ENCODE measurements at places on chromosomes 13 and 19.

DNA sequence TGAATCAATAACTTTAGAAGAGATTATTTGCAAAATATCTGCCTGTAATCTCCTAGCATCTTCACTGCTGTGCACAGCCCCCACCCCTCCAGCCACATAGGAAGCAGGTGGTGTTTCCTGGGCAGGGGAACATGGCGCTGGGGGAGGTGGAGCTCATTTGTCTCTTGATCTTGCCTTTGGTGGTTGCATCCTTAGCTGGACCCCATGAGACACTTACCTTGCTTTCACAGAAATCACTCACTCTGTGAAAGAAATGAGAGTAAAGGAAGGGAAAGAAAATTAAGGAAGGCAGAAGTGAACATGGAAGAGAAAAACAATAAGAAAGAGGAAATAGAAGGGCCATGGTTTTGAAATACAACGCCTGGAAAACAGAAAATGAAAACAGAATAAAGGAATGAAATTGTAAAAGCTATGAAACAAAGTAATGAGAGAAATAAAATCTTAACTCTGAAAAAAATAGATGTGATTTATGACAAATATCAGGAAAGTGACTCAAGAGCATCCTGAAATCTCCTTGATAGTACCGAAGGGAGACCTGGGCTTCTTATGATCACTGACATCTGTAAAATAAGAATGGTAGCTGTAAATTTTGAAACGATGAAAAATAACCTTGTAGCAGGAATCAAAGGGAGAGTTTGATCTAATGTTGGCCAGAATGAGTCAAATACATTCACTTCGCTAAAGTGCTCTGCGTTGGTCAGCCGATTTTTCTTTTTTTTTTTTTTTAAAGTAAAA is 17.2 kb upstream of the RNASEH2B start:
- DNase-seq = no peak

DNA sequence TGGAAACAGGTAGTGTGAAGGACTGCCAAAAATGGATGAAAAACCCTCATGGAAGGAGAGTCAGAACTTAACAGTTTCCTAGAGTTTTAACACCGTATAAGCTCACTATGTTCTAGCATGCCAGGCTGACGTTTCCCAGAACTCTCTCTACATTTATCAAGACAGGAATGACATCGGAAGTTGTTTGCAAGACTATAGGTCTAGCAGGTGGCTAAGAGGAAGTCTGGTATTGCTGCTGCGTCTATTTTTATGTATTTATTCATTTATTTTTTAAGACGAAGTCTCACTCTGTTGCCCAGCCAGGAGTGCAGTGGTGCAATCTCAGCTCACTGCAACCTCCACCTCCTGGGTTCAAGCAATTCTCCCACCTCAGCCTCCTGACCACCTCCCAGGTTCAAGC is 20.5 kb upstream of the ARL11 start:
- no peak for DNase-seq

GRCh38 chr19:4360641-4361151 is 17.3 kb downstream of the MPND start:
- DNase-seq = no peak

DNA sequence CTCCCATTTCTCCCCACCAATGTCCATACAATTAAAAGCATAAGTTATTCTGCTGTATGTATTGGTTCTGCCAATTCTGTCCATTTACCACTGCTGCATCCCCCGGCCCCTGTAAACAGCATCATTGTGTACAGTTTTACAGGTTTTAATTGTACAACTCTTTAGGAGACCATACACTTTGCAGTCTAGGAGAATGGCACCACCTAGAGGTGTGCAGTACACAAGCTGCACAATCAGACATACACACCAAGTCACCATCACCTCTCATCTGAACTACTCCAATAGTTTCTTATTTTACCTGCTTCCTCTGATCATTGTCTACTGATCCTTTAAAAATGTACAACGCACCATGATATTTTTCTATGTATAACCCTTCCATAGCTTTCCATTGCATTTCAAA is 855.9 kb upstream of the KLHL1 start:
- no peak for DNase-seq

GRCh38 chr13:51523082-51523518 is 61.2 kb upstream of the WDFY2 start:
- DNase-seq = no peak

DNA sequence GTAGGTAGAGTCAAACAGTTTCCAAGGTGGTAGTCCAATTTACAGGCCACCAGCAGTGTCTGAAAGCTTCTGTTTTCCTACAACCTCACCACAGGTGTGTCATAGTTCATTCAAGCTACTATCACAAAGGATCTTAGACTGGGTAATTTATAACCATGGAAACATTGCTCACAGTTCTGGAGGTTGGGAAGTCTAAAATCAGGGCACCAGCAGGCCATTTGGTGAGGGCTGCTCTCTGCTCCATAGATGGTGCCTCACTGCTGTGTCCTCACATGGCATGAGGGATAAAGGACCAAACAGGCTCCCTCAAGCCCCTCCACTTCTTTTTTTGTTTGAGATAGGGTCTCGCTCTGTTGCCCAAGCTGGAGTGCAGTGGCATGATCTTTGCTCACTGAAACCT is 60.6 kb downstream of the ING1 start:
- no peak for DNase-seq

DNA sequence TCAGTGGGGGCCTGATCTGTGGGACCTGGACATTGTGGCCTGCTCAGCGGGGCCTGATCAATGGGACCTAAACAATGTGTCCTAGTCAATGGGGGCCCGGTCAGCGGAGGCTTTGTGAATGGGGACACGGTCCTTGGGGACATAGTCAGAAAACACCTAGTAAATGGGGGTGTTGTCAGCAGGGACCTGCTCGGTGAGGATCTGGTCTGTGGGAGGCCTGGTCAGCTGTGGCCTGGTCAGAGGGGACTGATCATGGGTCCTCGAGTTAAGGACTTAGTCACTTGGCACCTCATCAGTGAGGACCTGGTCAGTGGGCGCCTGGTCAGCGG is 44.5 kb upstream of the TPM4 start:
- no peak for DNase-seq

DNA sequence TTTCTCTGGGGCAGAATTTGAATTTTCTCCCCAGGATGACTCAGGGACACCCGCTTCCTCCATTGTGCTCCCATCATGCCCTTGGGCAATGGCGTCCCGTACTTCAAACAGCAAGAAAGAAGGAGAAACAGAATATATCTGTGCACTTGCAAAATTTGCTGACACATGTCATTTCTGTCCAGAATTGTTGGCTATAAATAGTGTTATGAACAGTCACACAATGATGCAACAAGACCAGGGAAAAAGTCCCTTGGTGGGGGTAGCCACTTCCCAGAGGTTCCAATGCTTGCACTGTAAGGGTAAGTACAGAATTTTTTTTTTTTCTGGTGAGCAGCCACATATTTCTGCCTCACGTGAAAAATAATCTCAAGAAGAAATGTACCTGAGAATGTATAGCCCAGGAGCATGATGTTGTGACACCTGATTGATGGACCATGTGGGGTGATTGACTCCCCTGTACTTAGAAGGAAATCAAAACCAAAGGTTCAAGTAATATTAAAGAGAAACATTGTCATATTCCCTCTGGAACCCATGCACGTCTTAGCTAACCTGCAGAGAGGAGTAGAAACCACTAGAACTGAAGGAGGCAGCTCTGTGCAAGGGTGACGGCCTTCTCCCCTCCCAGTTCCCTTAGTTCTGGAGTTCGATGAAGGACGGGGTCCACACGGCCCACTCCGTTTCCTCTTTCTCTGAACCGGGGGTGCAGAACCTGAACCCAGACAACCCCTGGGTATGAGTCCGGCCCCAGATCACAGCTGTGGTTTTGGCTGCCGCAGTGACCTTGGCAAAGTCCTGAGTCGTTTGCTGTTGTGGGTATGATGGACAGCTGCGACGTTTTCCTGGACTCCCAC is 9.3 kb upstream of the LAIR1 start:
- DNase-seq = no peak

DNA sequence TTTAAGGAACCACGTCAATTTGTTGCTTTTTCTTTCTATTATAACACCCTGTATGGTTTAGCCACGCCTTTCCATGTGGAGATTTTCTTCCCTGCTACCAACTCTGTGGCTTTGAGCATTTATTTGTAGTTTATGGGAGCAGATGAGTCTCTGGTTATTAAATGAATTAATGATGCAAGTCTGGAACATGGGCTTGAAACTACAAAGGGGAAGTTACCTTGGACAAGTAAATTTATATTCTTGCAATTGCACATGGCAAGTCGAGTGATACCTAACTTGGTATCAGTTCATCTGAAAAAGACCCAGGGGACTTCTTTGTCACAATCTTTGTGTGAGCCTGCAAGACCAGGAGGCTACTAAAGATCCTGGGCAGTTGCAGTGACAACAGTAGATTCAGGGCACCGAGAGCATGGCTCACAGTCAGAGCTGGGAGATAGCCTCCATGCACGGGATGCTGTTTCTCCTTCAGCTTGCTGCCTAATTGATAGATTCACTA is 24.4 kb downstream of the B3GLCT start:
- no peak for DNase-seq

- DNase-seq = no peak
These were observed 733.7 kb upstream of the ATXN8OS start for GRCh38 chr13:69373747-69374425.

- DNase-seq = no peak
These were observed 866 bp upstream of the ZSWIM4 start for GRCh38 chr19:13794398-13794756.

GRCh38 chr19:48955308-48955958 is 758 bp downstream of the BAX start:
- DNase-seq = no peak

DNA sequence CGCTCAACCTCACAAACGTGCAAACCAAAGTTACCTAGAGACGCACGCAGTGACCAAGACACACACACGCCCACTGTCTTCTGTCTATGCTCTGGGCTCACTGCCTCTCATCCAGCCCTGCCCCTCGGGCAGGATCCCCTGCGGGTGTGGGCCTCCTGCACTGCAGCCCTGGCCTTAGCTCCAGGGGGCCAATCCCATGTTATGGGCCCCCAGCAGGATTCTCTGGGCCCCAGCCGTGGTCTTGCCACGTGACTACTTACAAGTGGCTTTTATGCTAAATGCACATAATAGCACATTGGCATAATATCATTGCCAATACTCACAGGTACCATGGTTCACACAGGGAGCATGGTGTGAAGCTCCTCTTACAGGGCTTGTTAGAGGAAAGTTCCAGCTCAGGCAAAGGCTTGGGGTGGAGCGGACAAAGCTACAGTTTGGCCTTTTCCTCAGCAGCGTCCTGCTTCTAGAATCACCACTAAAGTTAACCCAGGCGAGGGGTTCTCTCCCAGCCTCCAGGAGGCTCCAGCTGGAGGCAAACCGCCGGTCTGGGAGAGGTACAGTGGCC is 37.4 kb downstream of the CEBPA start:
- no peak for DNase-seq

DNA sequence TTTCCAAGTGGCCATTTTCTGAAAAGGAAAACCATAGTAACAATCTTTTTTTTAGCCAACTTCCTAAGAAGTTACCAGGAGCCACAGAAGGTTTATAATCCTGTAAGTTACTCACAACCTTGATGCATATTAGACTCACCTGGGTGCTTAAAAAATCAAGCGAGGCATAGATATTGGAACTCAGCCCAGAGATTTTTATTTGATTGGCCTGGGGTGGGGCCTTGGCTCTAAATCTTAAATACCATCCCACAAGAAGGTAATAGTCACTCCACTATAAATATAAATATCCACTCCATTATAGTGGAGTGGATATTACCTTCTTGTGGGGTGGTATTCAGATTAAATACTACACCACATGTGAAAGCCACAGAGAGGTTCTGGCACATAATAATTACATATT is 429.6 kb downstream of the RFC3 start:
- DNase-seq = peak; percentile 40

GRCh38 chr13:112434937-112435523 is 58.9 kb downstream of the SPACA7 start:
- no peak for DNase-seq

GRCh38 chr13:26664876-26665275 is 95.7 kb downstream of the GPR12 start:
- no peak for DNase-seq

DNA sequence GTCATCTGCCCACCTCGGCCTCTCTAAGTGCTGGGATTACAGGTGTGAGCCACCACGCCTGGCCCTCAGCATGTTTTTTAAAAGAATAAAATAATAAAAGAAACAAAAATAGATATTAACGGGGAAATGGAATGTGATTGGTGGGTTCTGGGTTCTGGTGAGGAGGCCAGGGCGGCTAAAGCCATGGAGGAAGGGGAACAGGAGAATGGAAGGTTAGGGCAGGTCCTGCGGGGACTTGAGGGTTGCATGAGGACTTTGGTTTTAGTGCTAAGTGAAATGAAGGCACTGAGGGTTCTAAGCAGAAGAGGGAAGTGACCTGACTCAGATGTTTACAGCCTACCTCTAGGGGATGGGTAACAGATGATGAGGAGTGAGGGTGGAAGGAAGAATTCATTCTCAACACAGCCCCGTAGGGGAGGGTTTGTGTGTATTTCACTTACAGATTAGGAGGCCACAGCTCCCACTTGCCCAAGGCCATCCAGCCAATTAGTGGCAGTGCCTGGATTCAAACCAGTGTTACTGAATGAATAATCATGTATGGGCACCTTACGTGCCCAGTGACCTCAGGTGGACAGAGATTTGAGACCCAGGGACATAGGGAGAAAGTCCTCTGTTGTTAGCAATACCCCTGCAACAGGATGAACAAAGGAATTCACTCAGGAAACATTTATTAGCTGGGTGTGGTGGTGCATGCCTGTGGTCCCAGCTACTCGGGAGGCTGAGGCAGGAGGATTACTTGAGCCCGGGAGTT is 6.7 kb upstream of the MRPL4 start:
- no peak for DNase-seq

- no peak for DNase-seq
These were observed 94.7 kb downstream of the RBM26 start for GRCh38 chr13:79311386-79311785.

- DNase-seq = no peak
These were observed 1423.8 kb upstream of the MIR17HG start for GRCh38 chr13:89923736-89924135.

DNA sequence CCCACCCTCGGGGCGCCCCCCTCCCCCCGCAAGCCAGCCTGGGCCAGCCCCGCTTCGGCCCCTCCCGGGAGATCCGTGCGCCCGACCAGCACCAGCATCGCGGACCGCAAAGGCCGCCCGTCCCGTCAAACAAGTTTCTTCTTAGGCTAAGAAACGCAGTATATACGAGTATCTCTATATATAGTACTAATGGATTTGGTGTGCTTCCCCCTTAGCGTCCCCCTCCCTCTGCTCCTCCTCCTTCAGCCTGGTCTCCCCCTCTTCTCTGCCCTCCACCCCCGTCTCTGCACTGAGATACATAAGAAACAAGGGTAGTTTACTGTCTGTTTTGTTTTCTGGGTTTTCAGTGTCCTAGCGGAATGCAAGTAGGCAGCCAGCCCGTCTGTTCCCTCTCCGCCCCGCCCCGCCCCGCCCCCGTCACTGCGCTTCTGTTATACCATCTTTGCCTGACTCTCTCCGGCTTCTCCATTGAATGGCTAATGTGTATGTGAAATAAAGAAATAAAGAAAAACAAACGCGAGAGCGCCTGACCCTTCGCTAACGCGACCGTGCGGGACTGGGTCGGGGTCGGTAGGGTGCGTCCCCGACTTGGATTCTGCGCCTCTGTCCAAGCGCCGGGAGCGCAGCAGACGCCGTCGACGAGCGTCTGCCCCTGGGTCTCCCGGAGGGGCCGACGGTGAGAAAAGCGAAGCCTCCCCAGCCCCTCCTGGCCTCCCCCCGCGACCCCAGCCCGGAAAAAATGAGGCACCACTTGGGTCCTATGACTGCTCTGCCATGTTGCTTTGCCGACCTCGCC is 4.2 kb downstream of the LYL1 start:
- DNase-seq = peak; percentile 19

GRCh38 chr13:102830646-102831045 is 15.2 kb upstream of the ERCC5 start:
- no peak for DNase-seq
